ENCODE measurements at places on chromosomes 3 and 15.

GRCh38 chr3:36649125-36649524 lies 115.2 kb downstream of the DCLK3 start:
- no peak for DNase-seq

DNA sequence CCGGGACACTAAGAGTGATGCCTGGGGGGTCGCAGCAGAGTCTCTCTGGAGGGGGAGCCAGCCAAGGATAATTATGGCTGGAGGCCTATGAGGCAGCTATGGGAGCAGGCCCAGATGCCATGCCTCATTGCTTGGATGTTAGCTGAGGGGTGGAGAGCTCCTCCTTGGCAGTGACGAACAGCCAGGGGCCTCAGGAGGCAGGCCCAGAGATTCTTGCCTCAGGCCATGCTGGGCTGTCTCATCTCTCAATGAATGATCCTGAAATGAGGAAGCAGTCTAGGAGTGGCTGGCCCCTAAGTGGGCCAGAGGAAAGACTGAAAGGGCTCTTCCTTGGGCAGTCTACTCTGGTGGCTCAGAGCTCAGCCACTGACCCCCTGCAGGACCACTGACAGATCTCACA lies 21.3 kb downstream of the KIF9 start:
- no peak for DNase-seq

DNA sequence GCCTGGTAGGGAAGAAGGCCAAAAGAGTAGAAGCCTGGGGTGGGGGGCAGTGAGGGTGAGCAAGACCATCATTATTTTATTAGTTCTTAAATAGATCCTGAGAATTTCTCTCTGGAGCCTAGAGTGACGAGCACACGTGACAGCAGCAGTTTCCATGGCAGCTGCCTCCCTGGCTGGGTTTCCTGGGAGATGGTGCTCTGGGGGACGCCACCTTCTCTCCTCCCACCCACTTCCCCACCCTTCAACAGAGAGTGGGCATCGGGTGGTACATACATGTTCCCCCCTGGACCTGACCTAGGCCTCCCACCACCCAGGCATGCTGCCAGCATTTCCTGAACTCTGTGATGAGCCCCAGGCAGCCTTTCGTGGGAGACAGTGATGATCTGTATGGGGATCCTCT lies 12.9 kb downstream of the CELF6 start:
- no peak for DNase-seq

DNA sequence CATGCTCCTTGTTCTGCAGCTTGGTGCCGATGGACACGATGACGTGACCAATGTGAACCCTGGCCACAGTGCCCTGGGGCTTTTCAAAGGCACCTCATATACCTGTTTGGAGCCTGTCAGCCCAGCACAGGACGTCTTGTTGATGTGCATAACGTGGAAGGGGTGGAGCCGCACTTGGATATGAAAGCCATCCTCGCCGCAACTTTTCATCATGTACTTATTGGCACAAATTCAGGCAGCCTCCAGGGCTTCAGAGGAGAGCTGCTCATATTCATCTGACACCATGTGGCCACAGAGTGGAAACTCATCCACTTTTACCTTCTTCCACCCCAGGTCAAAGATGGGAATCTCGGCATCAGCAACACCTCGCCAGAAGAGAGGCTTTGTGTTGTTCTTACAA lies 24.7 kb downstream of the POPDC2 start:
- DNase-seq: no peak

DNA sequence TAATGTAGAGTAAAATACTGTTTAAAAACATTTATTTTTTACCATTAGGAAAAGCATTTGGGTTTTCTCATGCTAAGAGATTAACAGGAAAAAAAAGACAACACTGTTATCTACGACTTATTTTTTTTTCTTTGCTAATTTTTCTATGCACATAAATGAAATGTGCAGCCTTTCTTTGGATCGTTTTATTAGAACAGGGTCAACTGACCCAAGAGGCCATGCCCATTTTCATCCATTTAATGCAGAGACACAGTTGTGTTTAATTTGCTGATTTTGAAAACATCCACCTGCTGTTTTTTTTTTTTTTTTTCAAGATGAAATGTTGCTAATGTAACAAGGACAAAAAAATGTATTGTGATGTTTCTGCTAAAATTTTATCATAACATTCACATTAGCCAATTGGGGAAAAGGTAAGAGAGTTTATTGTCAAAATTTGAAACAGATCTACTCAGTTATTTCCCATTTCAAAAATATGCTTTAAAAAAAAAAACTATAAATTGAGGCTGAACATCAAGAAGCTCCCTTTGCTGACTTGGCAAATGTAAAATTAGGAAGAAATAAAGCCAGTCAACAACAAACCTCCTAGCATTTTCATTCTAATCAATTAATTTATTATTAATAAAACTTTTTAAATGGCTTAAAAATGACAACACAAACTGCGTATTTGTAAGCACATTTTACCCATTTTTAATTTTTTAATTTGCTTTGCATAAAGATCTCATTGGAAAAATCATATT lies 485.2 kb downstream of the ROBO2 start:
- DNase-seq: no peak

GRCh38 chr3:157355276-157355675 lies 81.4 kb upstream of the PTX3 start:
- DNase-seq: no peak

DNA sequence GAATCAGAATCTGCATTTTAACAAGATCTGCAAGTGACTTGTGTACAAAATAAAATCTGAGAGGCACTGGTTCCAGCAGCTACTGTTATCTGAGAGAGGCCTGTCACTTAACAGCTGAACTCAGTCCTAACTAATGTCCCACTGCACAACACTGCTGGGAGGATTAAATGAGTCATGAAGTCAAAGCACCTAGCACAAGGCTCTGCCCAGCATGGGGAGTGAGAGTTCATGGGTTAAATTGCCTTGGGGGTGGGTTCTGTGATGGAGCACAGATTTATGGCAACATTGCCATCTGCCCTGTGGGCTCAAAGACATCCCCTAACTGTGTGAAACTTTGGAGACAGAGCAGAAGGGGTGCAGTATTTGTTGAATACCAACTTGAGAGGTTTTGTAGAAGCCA lies 250.9 kb downstream of the PLCL2 start:
- DNase-seq: no peak

- DNase-seq: no peak
These were observed 115.1 kb downstream of the HERC1 start for GRCh38 chr15:63718590-63719035.

- DNase-seq: no peak
These were observed 113.8 kb downstream of the IQSEC1 start for GRCh38 chr3:12959410-12959809.

GRCh38 chr3:37944391-37944842 lies 46.2 kb upstream of the VILL start:
- no peak for DNase-seq

GRCh38 chr3:52483081-52483480 lies 12.1 kb upstream of the STAB1 start:
- no peak for DNase-seq

GRCh38 chr3:104825116-104825515 lies 541.6 kb upstream of the ALCAM start:
- no peak for DNase-seq

GRCh38 chr3:37730825-37731224 lies 130.9 kb upstream of the CTDSPL start:
- DNase-seq: no peak

- no peak for DNase-seq
These were observed 44.6 kb downstream of the HACD2 start for GRCh38 chr3:123540285-123540684.

GRCh38 chr3:24623657-24624056 lies 129.0 kb upstream of the THRB start:
- no peak for DNase-seq

DNA sequence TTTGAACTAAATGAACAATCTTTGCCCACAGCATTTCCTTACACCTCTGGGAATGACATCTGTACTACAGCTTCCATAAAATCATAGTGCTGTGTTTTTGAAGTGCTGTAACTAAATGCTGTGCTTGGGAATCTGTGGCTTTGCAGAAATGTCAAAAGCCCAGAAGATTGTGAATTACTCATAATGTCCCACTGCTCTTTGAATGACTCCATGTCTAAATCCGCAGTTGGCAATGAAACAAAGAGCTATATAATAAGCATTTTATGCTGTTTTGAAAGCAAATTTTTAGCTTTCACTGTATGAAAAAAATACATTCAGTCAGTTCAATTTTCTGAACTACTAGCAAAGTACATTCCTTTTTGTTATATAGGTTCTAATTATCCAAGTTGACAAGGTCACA lies 88.6 kb upstream of the ADAMTS17 start:
- no peak for DNase-seq

- no peak for DNase-seq
These were observed 320.2 kb upstream of the TBC1D5 start for GRCh38 chr3:18062657-18063025.

DNA sequence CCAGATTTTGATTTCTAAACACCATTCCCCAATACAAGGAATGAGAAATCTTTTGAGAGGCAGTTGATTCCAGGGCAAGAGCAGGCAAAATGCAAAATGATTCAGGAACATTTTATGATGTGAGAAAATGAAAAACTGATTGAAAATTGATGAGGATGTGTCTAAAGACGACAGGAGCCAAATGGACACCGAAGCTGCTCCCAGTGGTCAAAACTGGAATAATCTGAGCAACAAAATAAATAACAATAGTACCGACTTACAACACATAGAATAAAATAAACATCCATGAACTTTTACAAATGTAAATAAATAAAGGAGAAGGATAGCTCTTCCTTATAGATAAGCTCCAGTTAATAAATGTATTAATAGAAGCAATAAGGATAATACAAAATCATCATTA lies 186.8 kb downstream of the OCA2 start:
- no peak for DNase-seq

DNA sequence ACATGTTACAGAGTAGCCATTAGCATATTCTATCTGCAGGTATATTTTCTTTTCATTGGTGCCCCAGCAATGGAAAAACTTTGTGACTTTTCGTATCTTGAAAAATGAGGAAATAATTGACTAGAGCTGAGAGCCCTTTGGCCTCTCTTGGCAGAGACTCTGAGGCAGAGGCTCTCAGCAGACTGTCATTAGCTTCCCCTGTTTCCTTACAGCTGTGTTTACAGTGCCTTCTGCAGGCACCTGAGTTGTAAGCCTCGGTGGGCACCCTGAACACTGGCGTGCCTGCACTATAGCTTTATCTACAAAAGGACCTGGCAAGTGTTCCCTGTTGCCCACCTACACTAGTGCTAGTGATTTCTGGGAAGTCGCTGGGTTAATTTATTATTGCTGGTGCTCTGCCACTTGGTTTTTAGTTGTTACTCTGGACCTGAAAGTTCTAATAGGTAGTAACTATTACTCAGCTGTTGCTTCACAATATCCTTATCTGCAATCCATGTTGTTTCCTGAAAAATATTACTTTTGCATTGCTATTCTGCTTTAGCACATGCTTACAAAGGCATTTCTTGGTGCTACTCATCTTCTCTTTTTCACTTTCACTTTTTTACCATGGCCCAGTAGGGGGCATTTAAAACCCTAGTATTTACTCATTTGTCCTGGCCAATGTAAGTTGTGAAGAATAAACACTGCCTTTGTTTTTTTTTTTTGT lies 7.8 kb upstream of the GPR171 start:
- no peak for DNase-seq

DNA sequence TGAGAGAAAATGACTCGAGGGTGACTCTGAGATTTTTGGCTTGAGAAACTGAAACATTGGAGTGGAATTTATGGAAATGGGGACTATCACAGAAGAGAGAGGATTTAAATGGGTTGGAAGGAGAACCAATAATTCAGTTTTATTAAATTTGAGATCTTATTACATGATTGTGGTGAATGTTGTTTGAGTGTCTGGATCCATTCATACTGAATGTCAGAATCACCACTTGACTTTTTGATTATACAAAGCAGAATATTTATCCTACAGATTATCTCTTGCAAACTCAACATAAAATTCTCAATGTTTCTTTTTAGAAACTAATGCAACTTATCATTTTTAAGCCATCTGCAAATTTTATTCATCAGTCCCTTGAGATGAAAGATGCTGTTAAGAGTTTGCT lies 332.8 kb downstream of the CNTN3 start:
- no peak for DNase-seq

DNA sequence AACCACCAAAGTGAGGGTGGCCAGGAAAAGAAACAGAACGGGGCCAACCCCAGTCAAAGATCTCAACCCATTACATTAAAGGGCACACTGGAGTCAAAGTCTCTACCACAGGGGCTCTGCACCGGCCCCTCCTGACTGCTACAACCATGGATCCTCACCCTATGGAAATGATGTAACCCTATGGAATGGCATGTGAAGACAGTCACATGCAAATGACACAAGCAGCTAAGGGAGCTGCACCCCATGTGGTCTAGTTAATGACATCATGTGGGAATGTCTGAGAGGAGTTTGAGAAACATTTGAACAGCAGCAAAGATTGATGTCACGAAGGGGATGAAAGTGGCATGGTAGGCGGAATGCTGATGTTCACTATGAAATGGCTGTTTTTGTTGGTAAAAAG lies 298.2 kb upstream of the SLCO3A1 start:
- no peak for DNase-seq

DNA sequence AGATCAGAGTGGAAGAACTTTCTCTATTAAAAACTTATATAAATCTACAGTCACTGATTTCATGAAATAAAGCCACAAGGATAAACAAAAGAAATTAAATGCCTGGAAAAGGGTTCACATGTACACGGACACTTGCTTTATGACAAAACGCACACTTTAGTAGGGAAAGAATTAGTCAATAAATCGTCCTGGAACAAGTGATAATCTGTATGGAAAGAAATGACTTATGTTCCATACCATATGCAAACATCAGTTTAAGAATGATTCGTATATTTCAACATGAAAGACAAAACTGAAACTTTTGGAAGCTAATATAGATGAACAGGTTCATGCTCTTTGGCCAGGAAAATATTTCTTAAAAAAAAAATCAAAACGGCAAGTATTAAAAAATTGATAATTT lies 40.2 kb downstream of the MEF2A start:
- DNase-seq: no peak

DNA sequence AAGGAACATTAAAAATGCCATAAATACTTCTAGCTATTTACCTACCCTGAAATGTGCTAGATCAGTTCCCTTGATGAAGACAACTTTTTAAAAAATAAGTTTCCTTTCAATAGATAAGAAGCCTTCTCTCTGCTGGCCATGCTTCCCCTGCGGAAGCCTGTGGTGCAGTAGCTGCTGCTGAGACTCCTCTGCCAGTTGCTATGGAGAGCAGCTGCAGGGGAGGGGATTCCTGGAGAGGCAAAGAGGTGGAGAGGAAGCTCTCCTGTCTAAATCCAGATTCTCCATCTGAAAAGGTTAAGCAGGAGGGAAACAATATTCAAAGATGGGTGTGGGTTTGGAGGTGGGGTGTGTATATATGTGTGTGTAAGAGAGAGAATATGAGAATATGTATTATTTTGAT lies 69.8 kb upstream of the BFSP2 start:
- no peak for DNase-seq

DNA sequence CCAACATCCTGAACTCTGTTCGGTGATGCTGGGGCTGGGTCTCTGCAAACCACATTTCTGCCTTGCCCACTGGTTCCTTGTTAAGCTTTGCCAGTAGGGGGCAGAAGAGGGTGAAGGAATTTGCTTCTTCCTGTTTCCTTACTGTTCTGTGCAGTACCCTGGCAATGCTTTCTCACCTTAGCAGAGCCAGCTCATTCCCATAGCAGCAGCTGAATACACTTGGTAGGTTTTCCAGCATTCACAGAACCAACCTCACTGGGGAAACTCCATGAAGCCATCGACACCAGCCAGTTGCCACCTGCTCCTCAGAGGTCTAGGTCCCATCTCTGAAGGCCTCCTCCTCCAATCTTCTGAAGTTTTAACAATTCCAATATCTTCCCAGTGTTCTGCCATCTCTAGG lies 308.4 kb downstream of the PDCD6IP start:
- no peak for DNase-seq

GRCh38 chr3:188152660-188153436 lies 1.1 kb upstream of the LPP start:
- no peak for DNase-seq
